ENCODE measurements at places on chromosomes 3 and 15.

GRCh38 chr15:100919481-100920405 is 586 bp downstream of the LRRK1 start:
- no peak for DNase-seq

GRCh38 chr3:6860954-6861624 is at the start of gene GRM7:
Gene GRM7, plus strand, starts transcription at chr3:6861115.
- DNase-seq: no peak

GRCh38 chr3:159971311-159971710 is 17.3 kb upstream of the IL12A start:
- no peak for DNase-seq

GRCh38 chr3:17065881-17066280 is 181.1 kb downstream of the PLCL2 start:
- no peak for DNase-seq

GRCh38 chr3:156761713-156762451 is 64.3 kb upstream of the LEKR1 start:
- DNase-seq: no peak

DNA sequence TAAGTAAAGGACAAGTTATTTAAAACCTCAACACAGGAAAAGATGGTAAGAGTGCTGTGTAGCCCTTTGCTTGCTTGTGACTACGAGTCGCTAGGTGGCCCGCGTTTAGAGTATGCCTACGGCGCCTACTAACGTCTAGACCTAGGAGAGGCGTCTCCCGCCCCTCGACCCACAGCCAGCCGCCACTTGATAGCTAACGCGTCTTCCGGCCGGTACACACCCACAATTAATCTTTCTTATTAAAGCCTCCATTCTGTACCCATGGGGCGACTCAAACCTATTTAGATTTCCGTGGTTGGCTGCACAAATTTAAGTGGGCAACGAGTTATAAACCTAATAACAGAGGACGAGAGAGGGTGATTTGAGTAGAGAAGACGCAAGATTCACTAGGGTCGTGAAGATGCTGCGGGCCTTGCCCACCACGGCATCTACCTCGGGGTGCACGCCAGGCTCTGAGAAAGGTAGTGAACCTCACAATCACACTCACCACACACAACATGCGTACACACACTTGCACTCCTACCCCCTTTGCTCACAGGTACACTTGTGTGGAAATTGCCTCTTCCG is 12.0 kb downstream of the SOX2 start:
- no peak for DNase-seq

- no peak for DNase-seq
These were observed 20.0 kb upstream of the CMTM6 start for GRCh38 chr3:32522682-32523081.

GRCh38 chr15:83292317-83292716 is 7.9 kb upstream of the BNC1 start:
- DNase-seq: no peak

DNA sequence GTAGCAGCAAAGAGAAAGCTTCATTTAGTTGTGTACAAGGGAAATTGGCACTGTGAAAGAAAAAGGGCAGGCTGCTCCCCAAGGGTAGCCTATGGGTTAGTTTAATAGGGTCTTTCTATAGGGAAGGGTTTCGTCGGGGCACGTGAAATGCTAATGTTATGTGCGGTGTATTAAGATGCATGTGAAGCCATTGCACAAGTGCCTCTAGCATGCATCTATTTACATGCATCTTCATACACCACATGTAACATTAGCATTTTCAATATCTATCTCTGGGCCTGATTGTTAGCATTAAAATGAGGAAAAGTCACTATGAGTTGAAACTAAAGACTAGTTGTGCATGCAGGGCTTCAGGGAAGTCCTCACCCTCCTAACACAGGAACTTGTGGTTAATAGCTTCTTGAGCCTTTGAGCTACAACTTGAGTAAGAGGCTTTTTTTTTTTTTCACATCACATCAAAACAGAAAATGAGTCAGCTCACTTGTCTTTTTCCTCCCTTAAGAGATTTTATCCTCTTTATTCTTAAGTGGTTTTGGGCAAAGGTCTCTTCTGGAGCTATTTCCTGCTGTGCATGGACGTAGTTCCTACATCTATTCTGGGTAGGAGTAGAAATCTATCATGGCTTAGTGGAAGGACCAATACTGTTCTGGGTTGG is 613.4 kb downstream of the ZPLD1 start:
- DNase-seq: no peak

DNA sequence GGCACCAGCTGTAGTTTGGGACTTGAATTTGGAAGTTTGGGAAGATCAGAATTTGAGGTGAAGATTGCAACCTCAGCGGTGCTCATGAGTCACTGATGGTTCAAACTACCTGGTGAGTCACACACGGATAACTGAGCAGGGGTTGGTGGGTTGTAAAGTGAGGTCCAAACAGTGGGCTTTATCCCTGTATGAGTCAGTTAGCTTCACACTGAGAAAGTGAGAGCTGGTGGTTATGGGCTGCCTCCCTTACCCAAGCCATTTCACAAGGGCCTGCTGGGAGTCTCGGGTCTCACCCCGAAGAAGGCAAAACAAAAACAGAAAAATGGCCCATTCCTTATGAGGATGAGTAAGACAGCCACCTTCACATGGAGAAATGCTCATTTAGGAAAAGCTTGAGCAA is 77.0 kb downstream of the ITGA11 start:
- no peak for DNase-seq

DNA sequence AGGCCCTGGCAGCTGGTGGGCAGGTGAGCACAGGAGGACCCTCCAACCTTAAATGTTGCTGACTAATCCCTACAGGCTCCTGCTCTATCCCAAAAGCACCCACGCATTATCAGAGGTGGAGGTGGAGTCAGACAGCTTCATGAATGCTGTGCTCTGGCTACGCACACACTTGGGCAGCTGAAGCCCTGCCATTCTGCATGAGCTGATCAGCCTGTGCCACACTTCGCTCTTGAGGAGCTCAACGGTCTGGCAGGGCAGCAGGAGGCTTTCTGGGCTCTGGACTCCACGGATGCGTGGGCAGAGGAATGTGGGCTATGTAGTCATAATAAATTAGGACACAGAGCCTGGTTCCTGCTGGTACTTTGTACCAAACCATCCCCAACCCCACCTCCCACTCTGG is 6.1 kb downstream of the MST1 start:
- DNase-seq: no peak

GRCh38 chr15:47570451-47570850 is 146.9 kb upstream of the SEMA6D start:
- no peak for DNase-seq

DNA sequence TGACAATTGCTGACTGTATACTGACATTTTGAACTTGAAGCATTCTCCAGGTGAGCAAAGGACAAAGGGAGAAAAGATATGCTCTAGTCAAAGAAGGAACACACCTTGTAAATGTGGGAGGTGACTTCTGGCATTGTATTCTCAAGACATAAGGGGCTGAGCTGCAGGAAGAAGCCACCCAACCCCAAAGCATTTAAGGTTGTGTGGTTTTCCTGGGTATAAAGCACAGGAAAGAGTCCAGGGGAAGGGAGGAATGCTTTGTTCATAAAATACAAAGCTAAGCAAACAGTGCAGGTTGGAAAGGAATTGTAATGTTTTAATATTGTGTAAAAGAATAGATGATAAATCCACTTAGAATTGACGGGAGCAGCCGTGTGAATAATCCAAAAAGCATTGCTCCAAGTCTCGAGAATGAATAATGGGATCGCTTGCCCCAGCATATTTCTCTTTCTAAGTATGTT is 102.4 kb upstream of the LRIG1 start:
- no peak for DNase-seq

GRCh38 chr3:141275032-141275422 is 43.4 kb downstream of the PXYLP1 start:
- DNase-seq: no peak

GRCh38 chr15:69443032-69443611 is 9.5 kb upstream of the RPLP1 start:
- DNase-seq: no peak

DNA sequence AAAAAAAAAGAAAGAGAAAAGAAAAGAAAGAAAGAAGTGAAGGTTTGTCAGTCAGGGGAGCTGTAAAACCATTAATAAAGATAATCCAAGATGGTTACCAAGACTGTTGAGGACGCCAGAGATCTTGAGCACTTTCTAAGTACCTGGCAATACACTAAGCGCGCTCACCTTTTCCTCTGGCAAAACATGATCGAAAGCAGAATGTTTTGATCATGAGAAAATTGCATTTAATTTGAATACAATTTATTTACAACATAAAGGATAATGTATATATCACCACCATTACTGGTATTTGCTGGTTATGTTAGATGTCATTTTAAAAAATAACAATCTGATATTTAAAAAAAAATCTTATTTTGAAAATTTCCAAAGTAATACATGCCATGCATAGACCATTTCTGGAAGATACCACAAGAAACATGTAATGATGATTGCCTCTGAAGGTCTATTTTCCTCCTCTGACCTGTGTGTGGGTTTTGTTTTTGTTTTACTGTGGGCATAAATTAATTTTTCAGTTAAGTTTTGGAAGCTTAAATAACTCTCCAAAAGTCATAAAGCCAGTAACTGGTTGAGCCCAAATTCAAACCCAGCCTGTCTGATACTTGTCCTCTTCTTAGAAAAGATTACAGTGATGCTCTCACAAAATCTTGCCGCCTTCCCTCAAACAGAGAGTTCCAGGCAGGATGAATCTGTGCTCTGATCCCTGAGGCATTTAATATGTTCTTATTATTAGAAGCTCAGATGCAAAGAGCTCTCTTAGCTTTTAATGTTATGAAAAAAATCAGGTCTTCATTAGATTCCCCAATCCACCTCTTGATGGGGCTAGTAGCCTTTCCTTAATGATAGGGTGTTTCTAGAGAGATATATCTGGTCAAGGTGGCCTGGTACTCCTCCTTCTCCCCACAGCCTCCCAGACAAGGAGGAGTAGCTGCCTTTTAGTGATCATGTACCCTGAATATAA is 2.0 kb downstream of the B2M start:
- DNase-seq: peak; percentile 77

DNA sequence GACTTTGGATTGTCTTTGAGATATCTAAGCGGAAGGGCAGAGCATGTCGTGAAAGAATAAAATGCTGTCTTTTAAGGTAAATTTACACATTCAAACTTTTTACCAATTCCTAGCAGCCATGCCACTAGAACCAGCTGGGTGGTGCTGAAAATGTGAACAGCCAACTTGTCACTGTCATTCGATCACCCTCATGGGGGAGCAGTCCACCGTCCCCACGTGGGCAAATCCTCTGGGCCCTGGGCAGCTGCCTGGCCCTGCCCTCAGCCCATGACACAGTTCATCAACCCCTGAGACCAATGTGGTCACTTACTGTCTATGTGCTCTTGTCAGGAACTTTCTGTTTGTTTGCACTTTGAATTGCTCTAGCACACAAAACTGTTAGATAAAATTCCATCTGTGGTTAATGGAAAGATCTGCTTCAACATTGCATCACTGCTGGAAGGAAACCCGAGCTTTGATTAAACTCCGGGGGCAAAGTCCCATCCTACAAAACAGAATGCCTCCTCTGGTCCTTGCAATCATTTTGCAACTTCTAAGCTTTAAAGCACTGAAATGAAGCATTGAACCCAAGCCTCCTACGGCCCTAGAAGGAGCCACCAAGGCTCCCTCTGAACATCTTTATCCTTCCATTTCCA is 50.1 kb downstream of the PCSK6 start:
- DNase-seq: no peak

DNA sequence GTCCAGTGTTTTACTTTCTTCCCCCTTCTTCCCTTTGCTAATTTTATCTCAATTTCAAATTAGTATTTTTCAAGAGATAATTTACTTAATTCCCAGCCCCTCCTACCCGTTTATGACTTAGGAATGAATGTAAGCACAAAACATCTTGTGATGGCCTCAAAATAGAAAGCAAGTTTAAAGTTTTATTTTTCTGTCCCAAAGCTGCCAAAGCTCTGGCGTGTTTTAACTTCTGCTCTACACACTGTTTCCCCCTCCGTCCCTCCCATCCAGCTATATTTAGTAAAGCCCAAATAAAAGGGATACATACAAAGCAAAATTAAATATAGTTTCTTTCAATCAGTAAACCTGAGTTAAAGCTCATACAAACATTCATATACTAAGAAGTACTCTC is 59.9 kb downstream of the IGF2BP2 start:
- DNase-seq: no peak
